Mononuclear cell (primary cell): ENCODE measurements at places on chromosomes 2 and 18. TPM values are rescaled to one million over a fixed set of nuclear protein-coding genes. Genes with fewer than 3 reads are reported as not detected.

Gene LCT
- total RNA-seq, result 0.10 TPM

Gene TMEM37
- total RNA-seq, result not detected

Gene CSRNP3
- total RNA-seq, result under 0.01 TPM

Gene RSAD2
- total RNA-seq, result 6.8 TPM

Gene NT5DC4
- total RNA-seq, result not detected

Gene CLEC4F
- total RNA-seq, result 0.21 TPM

Gene CHPF
- total RNA-seq, result 2.7 TPM

Gene LTBP1
- 13.6 TPM for total RNA-seq

Gene BIRC6
- total RNA-seq, result 298 TPM

Gene GALNT3
- total RNA-seq, result 20.4 TPM

Gene GALR1
- total RNA-seq, result under 0.01 TPM

Gene CCBE1
- under 0.01 TPM for total RNA-seq

Gene RTP5
- 0.21 TPM for total RNA-seq

Gene MAP2
- total RNA-seq, result 0.73 TPM

Gene GLI2
- total RNA-seq, result not detected

Gene GPR45
- total RNA-seq, result not detected

Gene C2orf78
- total RNA-seq, result not detected

Gene ALKAL2
- not detected for total RNA-seq

Gene CYP26B1
- total RNA-seq, result under 0.01 TPM

Gene ANKAR
- 13.9 TPM for total RNA-seq

Gene IMMT
- 34.0 TPM for total RNA-seq

Gene RAB27B
- 14.3 TPM for total RNA-seq

Gene MALL
- 0.21 TPM for total RNA-seq

Gene KIAA2012
- total RNA-seq, result not detected

Gene MBOAT2
- 9.2 TPM for total RNA-seq

Gene ABCG8
- not detected for total RNA-seq

Gene SERPINB3
- not detected for total RNA-seq

Gene ACYP2
- 10.7 TPM for total RNA-seq

Gene SULT1C4
- total RNA-seq, result 0.21 TPM

Gene TXNDC2
- total RNA-seq, result 0.10 TPM

Gene ACADL
- total RNA-seq, result not detected

Gene FZD7
- total RNA-seq, result 0.63 TPM

Gene ANKRD30B
- not detected for total RNA-seq

Gene CPS1
- total RNA-seq, result 0.42 TPM

Gene FLACC1
- 9.6 TPM for total RNA-seq

Gene FARP2
- total RNA-seq, result 27.6 TPM

Gene CD28
- total RNA-seq, result 85.3 TPM

Gene SMAD4
- total RNA-seq, result 77.9 TPM

Gene TNFAIP6
- total RNA-seq, result 11.1 TPM

Gene NEU2
- not detected for total RNA-seq

Gene GYPC
- 132 TPM for total RNA-seq
